ENCODE measurements at places on chromosomes 12 and 14.

DNA sequence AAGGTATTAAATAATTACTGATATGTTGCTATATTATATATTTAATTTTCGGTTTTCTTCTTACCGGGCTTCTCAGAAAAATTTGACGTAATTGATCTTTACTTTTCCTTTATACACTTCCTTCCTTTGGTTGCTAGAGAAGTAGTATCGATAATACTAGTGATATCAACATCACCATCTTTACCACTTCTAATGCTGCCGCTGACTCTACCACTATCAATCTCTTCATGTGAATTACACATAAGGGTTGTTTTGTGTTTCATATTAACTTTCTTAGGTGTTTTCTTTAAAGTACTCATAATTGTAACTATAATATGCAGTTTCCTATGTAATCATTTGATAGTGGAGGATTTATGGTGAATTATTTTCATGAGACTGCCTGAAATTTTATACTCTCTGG lies 30.9 kb upstream of the KLRF1 start:
- DNase-seq: no peak

DNA sequence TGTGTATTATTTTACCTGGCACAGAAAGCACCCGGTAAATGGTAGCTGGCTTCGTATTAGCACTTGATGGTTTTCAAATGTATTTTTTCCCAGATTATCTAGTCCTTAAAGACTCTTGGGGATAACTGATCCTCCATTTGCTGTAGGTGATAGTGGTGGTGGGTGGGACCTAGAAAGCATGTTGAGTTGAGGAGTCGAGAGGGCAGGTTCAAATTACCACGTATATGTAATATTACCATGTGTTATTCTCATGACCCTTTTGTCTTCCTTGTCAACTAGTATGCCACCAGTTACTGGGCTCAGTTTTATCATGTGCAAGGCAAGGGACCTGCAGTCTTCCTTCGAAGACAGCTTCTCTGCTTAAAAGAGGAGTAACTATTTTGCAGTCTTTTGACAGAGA lies 1.8 kb downstream of the GLRX5 start:
- no peak for DNase-seq

GRCh38 chr14:64550621-64551333 lies 1.0 kb downstream of the PPP1R36 start:
- DNase-seq: no peak

DNA sequence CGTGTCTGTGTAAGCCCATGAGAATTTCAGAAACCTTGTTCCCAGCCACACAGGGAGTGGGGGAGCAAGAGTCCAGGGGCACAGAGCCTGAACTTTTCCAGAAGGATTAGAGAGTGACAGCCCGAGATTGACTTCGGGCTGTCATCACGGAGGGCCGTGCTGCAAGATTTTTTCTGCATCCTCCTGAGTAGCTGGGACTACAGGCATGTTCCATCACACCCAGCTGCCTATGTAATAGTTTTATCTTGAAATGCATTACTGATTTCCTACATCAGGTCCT lies 14.4 kb downstream of the EVL start:
- DNase-seq: no peak

- DNase-seq: no peak
These were observed 43.9 kb downstream of the IL31 start for GRCh38 chr12:122130150-122130549.

DNA sequence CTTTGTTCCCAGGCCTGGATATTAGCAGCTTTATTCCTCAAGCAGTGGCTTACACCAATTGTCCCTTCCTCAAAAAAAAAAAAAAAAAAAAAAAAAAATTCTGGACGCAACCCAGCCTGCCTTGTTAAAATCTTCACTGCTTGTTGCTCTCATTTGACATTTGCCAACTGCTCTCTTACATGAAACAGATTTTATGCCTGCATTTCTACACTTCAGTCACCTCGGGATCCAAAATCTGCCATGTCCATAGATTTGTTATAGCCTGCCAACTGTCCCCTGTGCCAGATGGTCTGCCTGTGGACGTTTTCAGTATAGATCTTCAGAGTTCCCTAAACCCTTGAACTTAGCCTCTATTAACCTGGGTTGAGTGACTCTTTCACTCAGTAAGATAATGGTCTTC lies 651.5 kb downstream of the FSCB start:
- no peak for DNase-seq

GRCh38 chr14:51310505-51310944 lies 70.5 kb downstream of the TMX1 start:
- no peak for DNase-seq

GRCh38 chr14:55819610-55820304 lies 239.8 kb downstream of the KTN1 start:
- no peak for DNase-seq

Data from Caco-2 (cell line).